Fibroblast of villous mesenchyme (primary cell): ENCODE measurements at places on chromosomes 1 and 21. TPM values are rescaled to one million over a fixed set of nuclear protein-coding genes. Genes with fewer than 3 reads are reported as not detected.
A peak's percentile ranks its signal among the peaks of the same experiment; 100 is the strongest.

The APCS gene
- total RNA-seq, result not detected in 2 replicates

DNA sequence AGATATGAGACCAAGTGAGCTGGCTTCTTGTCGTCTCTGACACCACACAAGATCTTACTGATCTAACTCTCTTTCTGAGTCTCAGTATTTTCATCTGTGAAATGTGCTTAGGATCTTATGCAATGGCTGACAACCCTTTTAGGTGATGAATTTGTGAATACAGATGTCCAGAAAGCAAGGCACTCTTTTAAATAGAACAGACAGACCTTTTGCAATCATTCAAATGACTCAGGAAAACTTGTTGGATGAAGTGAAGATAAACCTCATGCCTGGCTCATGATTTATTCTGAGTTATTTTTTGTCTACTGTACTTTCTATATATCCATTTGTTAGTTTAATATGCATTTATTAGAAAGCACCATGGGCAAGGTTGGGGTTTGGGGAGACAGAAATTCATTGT, 411.3 kb downstream of the PTPRU start:
- peak; percentile 5 for DNase-seq

- DNase-seq, result no peak
These were observed 15.0 kb downstream of the DDX59 start for GRCh38 chr1:200654660-200655059.

GRCh38 chr1:23037081-23037740, 17.9 kb downstream of the KDM1A start:
- DNase-seq, result peak; percentile 13

- no peak for DNase-seq
These were observed 36.6 kb downstream of the HUNK start for GRCh38 chr21:31909153-31910073.

GRCh38 chr1:173900427-173900826, 16.7 kb downstream of the SERPINC1 start:
- no peak for DNase-seq

- peak; percentile 70 for DNase-seq
These were observed 151.3 kb downstream of the ETS2 start for GRCh38 chr21:38956856-38957571.

The SPRR2E gene
- total RNA-seq, result not detected in 2 replicates

The TMPRSS3 gene
- total RNA-seq, result not detected in 2 replicates

The IRF6 gene
- under 0.01 and 0.32 TPM in 2 replicates for total RNA-seq

The SLFNL1 gene
- total RNA-seq, result under 0.01 and 0.64 TPM in 2 replicates

GRCh38 chr1:211324992-211325775, 1.4 kb upstream of the TRAF5 start:
- no peak for DNase-seq

The CFHR3 gene
- total RNA-seq, result not detected in 2 replicates

- peak; percentile 6 for DNase-seq
These were observed 419.9 kb downstream of the PTPRU start for GRCh38 chr1:29655945-29656850.

The RGS1 gene
- 0.32 TPM in 1 of 2 replicates, not detected in the other for total RNA-seq

The LCE1E gene
- total RNA-seq, result not detected in 2 replicates

DNA sequence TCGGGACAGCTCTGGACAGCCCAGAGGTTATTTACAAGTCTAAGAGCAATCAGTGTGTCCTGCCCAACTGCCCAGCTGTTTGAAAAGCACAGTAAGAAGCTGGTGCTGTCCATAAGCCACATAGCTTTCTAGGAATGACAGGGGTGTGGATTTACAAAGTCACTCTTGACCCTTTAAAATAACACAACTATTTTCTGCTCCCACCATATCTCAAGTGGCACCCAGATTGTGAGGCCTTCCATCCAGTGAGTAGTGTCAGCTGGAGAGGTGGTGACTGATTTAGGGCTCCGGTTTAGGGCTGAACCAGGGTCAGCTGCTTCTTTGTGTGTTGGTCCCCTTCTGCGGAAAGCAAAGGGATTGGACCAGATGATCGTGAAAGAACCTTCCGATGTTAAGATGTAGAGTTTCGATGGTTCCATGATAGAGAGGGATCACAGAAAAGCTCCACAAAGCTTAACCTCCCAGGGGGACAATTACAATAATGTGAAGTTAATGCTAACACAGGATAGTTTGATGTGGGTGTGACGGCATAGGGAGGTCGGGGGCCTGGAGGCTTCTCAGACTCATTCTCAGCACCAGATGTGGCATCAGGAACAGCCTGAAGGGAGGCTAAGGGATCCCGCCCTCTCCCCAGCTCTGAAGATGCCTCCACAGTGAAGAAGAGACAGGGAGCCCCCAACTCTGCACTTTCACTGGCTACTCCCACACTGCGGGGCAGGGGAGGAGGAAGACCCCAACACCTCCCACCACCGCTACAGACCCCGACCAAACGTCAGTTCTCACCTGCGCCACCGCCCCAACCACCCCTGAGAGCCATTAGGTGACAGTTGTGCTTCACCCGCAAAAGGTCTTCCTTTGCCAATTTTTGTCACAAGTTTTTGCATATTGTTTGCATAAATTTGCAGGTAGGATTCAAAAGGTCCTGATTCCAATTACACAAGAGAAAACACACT, 40.6 kb downstream of the LRRC3 start:
- DNase-seq, result no peak

The KLHDC7A gene
- not detected in 2 replicates for total RNA-seq

GRCh38 chr1:163361123-163361934, 39.6 kb downstream of the NUF2 start:
- peak; percentile 6 for DNase-seq

- DNase-seq, result no peak
These were observed 577.1 kb downstream of the PLPP3 start for GRCh38 chr1:56002231-56002630.

- peak; percentile 36 for DNase-seq
These were observed 126.7 kb downstream of the APP start for GRCh38 chr21:26043891-26044290.

The TCEA3 gene
- total RNA-seq, result 8.6 and 11.3 TPM in 2 replicates

The FCMR gene
- 1.3 and 1.6 TPM in 2 replicates for total RNA-seq

- DNase-seq, result peak; percentile 32
These were observed 1.9 kb downstream of the WDR26 start for GRCh38 chr1:224432672-224433040.

GRCh38 chr1:25128121-25128621, 104.1 kb downstream of the SYF2 start:
- DNase-seq, result no peak

DNA sequence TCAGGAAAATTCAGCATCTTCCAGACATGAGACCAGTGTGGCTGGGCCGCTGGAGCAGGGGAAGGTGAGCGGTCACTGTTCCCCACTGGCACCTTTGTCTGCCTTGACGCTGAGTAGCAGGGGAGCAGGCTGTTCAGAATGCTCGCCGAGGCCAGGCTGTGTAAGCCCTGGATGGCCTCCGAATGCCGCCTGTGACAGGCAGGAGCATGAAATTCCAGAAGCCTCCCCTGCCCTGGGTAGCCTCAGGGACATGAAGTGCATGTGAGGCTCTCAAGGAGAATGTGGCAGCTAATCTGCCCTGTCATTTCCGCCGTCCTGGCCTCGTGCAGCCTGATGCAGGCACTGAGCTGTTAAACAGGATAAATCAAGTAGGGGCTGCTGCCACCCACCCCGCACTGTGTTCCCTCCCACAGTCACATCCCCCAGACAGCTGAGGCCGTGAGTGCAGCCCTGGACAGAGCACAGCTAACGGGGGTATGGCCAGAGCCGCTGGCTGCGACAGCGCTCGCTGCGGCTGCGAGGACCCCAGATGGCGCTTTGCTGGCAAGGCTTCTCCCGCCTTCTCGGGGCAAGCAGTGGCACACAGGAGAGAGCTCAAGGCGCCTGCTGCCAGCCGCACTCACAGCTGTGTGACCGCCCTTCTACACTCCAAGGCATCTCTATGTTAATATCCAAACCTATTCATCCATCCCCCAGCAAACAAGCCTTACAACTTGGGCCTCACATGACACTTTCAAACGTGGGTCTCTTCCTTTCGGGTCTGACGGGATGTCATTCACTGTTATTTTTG, 105.0 kb upstream of the COL6A1 start:
- peak; percentile 41 for DNase-seq

DNA sequence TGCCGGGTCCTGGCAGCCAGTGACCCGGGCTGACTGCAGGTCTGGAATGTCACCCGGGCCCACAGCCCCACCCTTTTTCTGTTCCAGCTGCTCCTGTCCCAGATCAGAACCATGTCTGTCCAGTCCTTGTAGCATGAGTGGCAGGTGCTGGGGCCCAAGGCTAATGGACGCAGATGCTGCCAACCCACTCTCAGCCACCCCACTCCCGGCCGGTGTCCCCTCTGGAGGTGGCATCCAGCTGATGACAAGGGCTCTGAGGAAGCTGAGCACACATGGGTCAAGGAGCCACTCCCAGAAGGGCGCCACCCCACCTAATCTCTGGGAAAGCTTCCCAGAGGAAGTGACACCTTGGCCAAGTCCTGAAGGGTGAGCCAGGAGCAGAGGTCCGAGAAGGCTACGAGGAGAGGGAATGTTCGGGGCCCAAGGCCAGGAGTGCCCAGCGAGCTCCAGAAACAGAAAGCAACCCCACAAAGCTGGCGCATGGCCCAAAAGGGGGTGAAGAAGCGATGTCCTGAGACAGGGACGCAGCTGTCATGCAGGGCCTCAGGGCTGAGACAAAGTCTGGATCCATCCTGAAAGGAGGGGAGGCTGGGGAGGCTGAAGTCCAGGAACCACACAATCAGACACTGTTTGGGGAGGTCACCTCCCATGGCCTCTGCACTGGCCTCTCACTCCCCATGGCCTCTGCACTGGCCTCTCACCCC, 39.5 kb downstream of the ACOT7 start:
- peak; percentile 35 for DNase-seq

The CDA gene
- 1.9 and 3.0 TPM in 2 replicates for total RNA-seq

The BNIPL gene
- total RNA-seq, result under 0.01 TPM in 2 replicates

DNA sequence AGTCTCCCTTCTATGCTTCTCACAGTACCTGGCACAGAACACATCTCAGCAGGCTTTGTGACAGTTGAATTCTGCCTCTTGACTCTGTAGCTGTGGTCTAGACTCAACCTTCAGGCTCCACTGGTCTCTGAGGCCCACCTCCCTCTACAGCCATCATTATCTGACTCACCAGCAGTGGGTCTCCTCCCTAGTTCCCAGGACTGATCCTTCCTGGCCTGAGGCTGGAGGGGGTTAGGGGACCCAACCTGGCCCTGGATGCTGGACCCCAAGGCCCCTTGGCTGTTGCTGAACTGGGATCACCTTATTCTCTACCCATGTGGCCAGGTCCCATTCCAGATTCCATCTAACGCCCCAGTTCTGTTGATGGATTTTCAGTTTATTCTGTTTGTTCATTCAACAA, 43.1 kb upstream of the FOXO6 start:
- no peak for DNase-seq

The PGD gene
- 74.1 and 88.1 TPM in 2 replicates for total RNA-seq

GRCh38 chr1:17674726-17675500, 80.2 kb upstream of the ACTL8 start:
- no peak for DNase-seq

The MEGF6 gene
- 2.2 and 7.1 TPM in 2 replicates for total RNA-seq

The MYOM3 gene
- under 0.01 TPM in 1 of 2 replicates, not detected in the other for total RNA-seq

- DNase-seq, result no peak
These were observed 32.8 kb upstream of the CD1D start for GRCh38 chr1:158147869-158148268.

DNA sequence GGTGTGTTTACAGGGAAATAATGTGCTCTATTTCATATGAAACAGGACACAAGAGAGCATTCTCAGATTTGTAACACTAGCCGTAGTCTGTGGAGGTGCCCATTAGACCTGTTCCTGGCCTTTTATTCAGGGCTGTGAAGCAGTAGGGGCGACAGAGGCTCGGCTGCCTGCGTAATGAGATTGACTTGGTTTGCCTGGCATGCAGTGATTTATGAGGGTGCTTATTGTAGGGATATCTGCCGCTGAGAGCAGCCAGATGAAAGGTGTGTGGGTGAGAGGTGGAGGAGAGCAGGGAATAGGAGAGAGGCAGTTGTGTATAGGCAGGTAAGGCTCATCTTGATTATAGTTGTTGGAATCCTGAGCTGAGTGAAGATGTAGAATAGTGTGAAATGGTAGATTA, 51.3 kb downstream of the DNAJC6 start:
- no peak for DNase-seq

- peak; percentile 61 for DNase-seq
These were observed 805.3 kb downstream of the USP25 start for GRCh38 chr21:16535102-16535422.

DNA sequence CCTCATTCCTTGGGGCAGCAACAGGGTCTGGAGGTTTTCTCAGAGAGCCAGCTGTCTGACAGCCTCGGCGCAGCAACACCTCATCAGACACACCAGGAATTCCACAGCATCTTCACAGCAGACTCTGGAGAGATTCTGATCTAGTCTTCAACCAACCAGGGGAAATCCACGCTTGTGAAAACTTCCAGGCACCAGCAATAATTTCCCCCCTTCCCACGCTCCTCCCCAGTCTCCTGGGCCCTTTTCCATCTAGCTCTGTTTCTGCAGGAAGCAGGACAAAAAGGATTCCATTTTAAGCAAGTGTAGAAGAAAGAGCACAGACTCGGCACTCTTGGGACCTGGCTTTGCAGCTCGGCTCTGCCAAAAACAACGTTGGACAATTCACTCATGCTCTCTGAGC, 44.3 kb upstream of the CAPZB start:
- DNase-seq, result peak; percentile 58

The TNFRSF9 gene
- 0.32 and 0.43 TPM in 2 replicates for total RNA-seq

DNA sequence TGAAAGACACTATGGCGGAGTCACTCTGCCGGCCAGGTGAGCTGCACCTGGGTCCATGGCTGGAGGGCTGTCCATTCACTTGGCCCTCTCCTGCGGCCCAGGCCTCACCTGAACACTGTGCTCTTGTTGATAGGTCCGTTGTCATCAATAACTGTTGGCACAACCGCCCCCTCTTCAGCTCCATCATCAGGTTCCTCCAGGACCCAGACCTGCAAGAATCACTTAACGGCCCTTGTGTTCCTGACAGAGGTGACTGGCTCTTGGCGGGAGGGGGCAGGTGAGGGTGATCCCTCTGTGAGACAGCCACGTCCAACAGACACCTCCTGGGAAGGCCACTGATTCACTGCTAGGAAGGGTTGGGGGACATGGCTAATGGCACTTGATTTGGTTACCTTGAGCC, 54.9 kb downstream of the INAVA start:
- no peak for DNase-seq
